ENCODE measurements at places on chromosomes 7 and 10. TPM values are rescaled to one million over a fixed set of nuclear protein-coding genes. Genes with fewer than 3 reads are reported as not detected.

DNA sequence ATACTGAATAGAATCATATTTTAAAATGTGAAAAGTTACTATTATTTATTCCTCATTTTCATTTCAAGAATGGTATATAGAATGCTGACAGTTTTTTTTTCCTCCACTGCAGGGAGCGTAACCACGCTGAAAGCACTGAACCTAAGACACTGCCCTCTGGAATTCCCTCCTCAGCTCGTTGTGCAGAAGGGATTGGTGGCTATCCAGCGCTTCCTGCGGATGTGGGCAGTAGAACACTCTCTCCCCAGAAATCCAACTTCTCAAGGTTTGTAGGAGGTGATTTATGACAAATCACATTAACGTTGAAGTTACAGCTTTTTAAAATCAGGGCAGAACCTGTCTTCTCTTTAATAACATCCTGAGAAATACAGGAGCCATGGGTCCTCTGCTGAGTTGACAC lies 12.4 kb downstream of the LRRC27 start:
- H3K4me3 ChIP-seq = no peak overlapping the region

The FHIP2A gene
- 26.6 TPM for total RNA-seq

The DNAJC12 gene
- 6.1 TPM for total RNA-seq

- no peak overlapping the region for H3K27ac ChIP-seq
- DNase-seq = no peak
- H3K36me3 ChIP-seq = peaks cover 13% of the 10 kb centered on the region
- H3K4me3 ChIP-seq = no peak overlapping the region
- H3K27me3 ChIP-seq = no peaks in the 10 kb centered on the region
These were observed 34.9 kb downstream of the TAX1BP1 start for GRCh38 chr7:27774717-27775328.

- no peaks in the 10 kb centered on the region for H3K36me3 ChIP-seq
- H3K27ac ChIP-seq = no peak overlapping the region
- no peaks in the 10 kb centered on the region for H3K4me1 ChIP-seq
- DNase-seq = no peak
These were observed 1506.2 kb upstream of the LRRTM3 start for GRCh38 chr10:65419629-65420028.
